Stimulated activated CD8-positive, alpha-beta memory T cell treated with anti-CD3 and anti-CD28 coated beads, Interleukin-15, amount 100 ng/mL, for 4 hours (primary cell): ENCODE measurements at places on chromosomes 2 and 18.

- DNase-seq: no peak
Observed at GRCh38 chr18:63031375-63031774, 288.2 kb downstream of the BCL2 start.

- no peak for DNase-seq
Observed at GRCh38 chr2:195722075-195722474, 65.0 kb downstream of the SLC39A10 start.

DNA sequence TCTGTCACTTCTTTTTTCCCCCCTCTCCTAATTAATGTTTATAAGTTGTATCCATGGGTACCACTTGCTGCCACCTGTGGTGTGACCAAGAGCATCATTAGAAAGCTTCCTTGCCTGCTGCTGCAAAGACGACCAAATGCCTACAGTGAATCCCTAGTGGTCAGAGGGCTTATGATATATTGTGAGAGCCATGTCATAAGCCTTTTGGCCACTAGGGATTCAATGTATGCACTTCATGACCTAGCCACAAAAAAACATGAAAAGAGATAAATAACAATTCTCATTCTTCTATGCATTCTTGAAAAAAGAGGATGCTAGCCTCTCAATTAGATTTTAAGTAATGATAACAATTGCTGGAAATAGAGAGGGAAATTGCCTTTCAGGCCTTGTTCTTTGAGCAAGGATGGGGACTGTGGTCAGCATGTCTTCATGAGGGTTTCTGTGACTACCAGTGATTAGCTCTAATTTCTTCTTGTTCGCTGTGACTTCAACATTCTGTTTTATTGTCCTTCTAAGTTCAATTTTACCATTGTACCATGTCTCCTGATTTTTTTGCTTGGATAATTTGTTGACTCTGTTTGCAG lies 435.3 kb downstream of the TGIF1 start:
- DNase-seq: no peak

GRCh38 chr2:33167622-33168245 lies 221.0 kb downstream of the LTBP1 start:
- no peak for DNase-seq

- DNase-seq: no peak
Observed at GRCh38 chr2:126886211-126886915, 12.3 kb upstream of the TEX51 start.

GRCh38 chr18:38751898-38752297 lies 1186.3 kb upstream of the CELF4 start:
- no peak for DNase-seq

DNA sequence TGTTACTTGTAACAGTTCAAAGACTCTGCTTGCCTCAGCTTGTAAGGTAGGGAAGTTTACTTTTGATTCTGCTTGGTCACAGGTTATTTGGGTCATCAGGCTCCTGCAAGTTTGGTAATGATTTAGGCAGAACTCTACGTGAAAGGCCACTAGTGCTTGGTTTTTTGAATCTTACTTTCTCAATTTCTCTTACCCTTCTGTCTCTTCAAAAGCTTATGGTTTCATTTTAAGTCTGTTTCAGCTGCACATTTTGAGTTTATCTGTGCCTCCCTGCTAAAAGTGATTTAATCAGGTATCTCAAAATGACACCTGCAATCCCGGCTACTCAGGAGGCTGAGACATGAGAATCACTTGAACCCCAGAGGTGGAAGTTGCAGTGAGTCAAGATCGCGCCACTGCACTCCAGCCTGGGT lies 26.3 kb upstream of the MOCOS start:
- DNase-seq: no peak

DNA sequence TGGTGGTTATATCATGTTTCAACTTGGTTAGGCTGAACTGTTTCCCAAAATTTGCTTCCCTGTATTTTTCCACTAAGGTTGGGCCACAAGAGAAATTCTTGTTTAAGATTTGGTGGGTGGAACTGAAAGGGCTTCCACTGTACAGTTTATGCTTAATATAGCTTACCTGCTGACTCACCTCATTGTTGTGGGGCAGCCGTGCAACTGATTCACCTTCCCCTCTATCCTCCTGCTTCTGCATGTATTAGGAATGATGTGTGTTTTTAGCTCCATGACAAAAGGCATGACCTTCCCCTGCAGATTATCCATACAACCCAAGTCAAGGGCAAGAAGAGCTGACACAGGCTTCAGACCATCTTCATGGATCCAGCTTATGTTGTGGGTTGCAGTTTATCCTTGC lies 98.4 kb upstream of the GULP1 start:
- no peak for DNase-seq

DNA sequence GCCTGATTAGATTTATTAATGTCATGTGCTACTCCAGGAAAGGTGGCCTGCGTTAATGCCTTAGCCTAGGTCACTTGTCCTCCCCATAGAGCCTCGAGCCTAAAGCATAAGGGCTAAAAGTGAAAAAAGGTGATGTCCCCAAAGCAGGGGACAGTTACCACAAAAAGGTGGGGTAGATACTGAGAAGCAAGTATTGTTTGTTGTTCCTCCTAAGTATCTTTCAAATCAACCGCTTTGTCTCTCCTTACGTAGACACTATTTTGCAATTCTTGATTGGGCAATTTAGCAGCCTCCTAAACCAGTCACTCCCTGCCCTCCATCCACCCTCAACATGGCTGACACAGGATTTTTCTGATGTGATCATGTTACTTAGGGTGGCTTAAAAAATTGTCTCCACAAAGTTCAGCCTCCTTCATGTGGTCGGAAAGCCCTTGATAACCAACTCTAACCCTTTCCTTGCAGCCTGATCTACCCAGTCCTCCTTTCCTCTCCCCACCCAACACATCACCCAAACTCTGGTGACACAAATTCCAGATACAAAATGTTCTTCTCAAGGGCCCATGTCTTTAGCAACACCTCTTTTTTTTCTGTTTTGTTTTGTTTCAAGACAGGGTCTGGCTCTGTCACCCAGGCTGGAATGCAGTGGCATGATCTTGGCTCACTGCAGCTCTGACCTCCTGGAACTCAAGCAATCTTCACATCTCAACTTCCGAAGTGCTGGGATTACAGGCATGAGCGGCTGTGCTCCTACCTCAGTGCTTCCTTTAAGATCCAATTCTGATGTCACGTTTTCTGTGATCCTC lies 6.9 kb downstream of the INHA start:
- DNase-seq: no peak

DNA sequence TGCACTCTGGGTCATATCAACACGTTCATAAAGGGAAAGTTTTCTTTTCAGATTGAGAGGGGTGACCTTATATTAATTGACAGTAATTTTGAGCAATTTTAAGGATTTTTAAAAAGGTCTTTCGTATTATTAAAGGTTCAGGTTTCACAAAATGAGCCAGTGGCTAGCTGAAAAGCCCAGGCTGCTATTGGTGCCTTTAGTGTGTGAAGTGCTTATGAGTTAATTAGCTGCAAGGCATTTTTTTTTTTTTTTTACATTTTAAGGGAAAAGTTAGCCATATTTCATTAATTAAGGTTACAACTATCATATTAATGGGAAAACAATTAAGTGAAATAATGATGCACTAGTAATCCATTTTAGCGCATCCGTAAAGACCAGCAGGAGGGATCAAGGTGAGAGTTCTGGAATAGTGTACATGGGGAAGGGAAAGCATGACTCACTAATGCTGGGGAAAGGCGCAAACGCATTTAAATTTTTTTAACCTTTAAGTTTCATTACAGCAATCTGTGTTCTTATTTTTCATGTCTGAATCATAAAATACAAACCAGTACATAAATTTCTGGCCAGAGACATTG lies 200.0 kb downstream of the ZNF407 start:
- DNase-seq: no peak

GRCh38 chr2:73582364-73582763 lies 59.9 kb downstream of the NAT8 start:
- no peak for DNase-seq

DNA sequence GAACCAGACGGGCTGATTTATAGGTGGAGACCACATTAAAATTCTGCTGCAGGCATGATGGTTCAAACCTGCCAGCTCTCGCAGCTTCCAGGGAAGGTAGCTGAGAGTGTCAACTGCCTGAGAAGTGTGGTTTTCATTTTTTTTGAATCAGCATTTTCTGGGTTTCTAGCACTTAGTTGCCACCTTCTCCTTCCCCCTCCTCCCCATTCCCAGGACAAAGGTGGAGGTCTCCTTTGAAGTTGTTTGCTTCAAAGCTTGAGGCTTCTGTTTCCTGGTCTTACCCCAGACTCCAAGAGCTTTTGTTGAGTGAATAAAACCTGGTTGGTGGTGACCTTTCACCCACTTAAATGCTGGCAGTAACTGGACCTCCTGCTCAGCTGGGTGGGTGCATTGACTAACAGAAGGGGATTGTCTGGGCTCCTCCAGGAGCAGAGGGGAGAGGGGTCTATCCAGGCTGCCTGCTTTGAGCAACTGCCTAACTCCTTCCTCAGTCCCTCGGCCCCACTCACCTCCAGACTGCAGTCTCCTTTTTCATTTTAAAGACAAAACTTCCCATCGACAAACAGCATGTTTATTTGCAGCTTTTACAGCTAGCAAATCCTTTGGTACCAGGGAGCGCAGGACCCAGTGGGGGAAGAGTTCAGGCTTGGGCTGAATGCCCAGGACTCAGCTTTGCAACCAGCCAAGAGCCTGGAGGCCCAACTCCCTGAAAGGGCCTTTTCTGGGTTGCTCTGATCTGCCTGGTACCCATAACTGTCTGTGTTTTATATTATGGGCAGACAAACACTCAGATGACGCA lies 3.5 kb downstream of the RHOB start:
- no peak for DNase-seq

DNA sequence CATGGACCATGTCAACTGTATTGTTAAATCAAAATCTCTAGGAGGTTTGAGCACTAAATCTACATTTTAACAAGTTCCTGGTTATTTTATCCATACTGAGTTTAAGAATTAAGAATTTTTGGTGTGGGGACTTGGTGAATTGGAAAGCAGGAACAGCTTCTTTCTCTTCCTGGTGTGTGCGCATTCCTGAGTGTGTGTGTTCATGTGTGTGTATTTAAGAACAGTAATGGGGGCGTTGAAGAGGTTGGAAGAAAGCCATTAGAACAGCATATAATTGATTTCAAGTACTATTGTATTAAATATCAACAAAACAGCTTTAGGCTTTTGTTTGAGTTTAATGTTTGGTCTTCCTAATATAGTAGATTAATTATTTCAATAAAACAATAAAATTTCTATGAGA lies 801.3 kb upstream of the ID2 start:
- DNase-seq: no peak
